Type B pancreatic cell (in vitro differentiated cells): ENCODE measurements at places on chromosomes 3 and 15. TPM values are rescaled to one million over a fixed set of nuclear protein-coding genes. Genes with fewer than 3 reads are reported as not detected.

- DNase-seq: no peak
Measured at GRCh38 chr3:46865031-46865507, 1.8 kb upstream of the MYL3 start.

DNA sequence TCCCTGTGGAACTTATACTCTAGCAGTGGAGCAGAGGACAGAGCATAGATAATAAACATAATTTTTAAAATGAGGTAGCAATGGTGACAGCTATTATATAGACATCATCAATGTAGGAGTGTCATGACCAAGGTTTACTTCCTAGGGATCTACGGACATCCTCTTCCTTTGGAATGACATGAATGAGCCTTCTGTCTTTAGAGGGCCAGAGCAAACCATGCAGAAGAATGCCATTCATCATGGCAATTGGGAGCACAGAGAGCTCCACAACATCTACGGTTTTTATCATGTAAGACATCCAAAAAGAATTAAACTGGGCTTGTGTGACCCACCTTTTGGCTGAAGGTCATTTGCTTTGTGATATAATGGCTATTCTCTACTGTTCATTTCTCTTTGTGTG lies 30.1 kb upstream of the CAPN3 start:
- DNase-seq: no peak

GCSAM gene
- not detected in 2 replicates for total RNA-seq

DNA sequence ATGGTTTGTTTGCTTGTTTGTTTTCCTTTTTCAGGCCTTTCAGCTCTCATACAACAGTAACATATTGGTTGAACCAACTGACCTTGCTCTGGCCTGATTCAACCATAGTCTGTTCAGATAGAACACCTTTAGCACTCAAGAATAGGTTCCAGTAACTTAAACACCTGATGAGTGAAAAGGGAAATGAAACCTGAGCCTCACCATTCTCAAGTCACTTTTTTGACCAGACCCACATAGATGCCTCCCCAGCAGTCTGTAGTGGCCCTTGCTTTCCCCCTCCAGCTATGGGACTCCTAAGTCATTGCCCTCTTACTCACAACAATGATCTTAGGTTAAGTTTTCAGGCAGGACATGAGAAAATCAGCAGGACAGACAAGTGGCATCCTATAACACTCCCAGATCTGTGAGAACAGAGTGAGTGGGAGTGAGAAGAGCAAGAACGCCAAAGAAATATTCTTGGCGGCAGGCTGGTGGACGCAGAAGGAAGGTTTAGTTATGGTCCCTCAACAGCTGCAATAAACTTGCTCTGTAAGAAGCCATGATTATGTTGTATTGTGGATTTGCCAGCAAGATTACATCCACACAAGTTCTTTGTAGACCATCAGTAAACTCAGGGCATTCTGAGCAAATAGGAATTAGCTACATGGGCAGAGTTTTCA lies 367.5 kb downstream of the MECOM start:
- DNase-seq: no peak

- DNase-seq: no peak
Measured at GRCh38 chr3:148866261-148866660, 1.2 kb downstream of the CPA3 start.

GRCh38 chr3:60855250-60855649 lies 396.0 kb downstream of the FHIT start:
- DNase-seq: no peak

INAFM2 gene
- total RNA-seq: 12.3 and 23.6 TPM in 2 replicates

DNA sequence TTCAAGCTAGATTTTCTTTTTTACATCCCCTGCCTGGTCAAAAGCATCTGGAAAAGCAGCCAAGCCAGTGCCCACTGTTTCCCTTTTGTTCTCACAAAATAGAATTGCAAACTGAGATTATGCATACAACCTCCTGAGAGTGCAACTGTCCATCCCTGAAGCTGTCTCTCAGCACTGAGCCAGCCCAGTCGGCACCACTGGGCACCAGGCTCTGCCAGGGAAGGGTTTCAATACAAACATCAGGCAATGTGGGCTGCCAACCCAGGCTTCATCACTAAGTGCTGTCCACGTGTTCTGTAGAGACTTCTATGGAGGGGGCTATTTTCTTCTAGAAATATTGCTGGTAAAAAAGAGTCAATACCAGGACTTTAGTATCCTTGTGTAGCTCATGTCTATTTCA lies 356.3 kb upstream of the TBL1XR1 start:
- DNase-seq: no peak
